Astrocyte (in vitro differentiated cells and primary cell): ENCODE measurements at places on chromosomes 4 and X. TPM values are rescaled to one million over a fixed set of nuclear protein-coding genes. Genes with fewer than 3 reads are reported as not detected.

Gene VSIG1
- total RNA-seq = not detected in 2 replicates

Gene PCSK1N
- 62.0 and 65.0 TPM in 2 replicates for total RNA-seq

Gene BEND2
- total RNA-seq = not detected in 2 replicates

Gene SHROOM3
- total RNA-seq = 50.9 and 64.6 TPM in 2 replicates

Gene F8A2
- total RNA-seq = not detected in 2 replicates

Gene AFF2
- 8.3 and 8.9 TPM in 2 replicates for total RNA-seq

Gene PGAM4
- total RNA-seq = 0.32 TPM in 1 of 2 replicates, not detected in the other

Gene EGF
- total RNA-seq = 22.9 and 25.1 TPM in 2 replicates

Gene TBC1D14
- 25.8 and 30.4 TPM in 2 replicates for total RNA-seq
